ENCODE measurements at places on chromosomes 3 and 15. TPM values are rescaled to one million over a fixed set of nuclear protein-coding genes. Genes with fewer than 3 reads are reported as not detected.

Gene GRAMD2A
- 1.9 TPM for total RNA-seq

DNA sequence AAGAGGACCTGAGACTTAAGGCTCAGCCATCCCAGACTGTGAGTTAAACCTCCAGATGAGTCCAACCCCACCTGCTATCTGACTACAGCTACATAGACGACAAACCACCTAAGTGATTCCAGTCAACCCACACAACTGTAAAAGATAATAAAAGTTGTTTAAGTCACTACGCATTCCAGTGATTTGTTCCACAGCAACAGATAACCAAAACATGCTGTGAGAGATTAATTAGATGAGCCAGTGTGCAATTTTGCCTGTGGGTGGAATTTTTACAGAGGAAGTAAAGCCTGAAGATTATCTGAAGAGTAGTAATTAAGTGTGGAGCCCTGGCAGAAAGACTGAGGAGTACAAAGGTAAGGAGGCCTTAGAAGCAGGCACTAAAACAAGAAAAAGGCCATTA is 5.4 kb downstream of the BTBD1 start:
- DNase-seq: no peak

Gene KBTBD12
- total RNA-seq: 0.22 TPM

Gene SERPINI2
- not detected for total RNA-seq

DNA sequence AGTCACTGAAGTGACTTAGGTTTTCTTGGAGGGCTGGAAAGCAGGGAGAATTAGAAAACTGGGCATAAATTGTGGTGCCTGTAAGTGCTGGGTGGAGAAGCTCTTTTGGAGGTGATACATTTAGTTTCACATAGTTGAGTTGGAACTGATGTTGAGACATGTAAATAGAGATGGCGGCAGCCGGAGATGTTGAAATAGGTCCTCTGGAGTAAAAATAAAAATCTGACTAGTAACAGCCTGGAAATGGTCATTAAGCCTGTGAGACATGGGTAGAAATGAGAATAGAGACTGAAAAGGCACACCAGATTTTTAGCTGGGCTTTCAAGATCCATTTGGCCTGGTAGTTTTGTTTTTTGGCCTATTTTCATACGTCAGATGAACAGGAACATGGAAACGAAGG is 2.9 kb upstream of the NIT2 start:
- no peak for DNase-seq

GRCh38 chr3:127637546-127637945 is 8.6 kb downstream of the PODXL2 start:
- DNase-seq: no peak
